Activated naive CD4-positive, alpha-beta T cell treated with Interleukin-2 at 50 U/mL for 16 hours (primary cell): ENCODE measurements at places on chromosomes 13 and 19.

DNA sequence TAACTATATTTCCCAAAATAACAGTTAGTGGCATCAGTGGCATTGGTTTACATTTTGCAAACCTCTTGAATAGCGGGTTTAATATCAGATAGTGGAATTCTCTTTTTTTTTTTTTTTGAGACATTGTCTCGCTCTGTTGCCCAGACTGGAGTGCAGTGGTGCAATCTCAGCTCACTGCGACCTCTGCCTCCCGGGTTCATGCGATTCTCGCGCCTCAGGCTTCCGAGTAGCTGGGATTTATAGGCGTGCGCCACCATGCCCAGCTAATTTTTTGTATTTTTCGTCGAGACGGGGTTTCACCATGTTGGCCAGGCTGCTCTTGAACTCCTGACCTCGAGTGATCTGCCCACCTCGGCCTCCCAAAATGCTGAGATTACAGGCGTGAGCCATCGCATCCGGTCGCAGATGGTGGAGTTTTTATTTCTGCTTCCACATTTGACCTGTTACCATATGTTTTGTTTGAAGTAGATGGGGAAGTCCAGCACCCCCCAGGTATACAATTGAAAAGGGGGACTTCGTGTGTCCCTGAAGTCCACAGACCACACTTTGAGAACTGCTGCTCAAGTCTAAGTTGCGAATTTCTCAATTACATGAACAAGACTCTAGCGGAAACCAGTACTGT, 40.5 kb upstream of the XPO4 start:
- DNase-seq, result no peak

GRCh38 chr13:84649853-84650252, 767.6 kb upstream of the SLITRK1 start:
- DNase-seq, result no peak

GRCh38 chr19:10712754-10713153, 5.1 kb upstream of the DNM2 start:
- DNase-seq, result no peak

DNA sequence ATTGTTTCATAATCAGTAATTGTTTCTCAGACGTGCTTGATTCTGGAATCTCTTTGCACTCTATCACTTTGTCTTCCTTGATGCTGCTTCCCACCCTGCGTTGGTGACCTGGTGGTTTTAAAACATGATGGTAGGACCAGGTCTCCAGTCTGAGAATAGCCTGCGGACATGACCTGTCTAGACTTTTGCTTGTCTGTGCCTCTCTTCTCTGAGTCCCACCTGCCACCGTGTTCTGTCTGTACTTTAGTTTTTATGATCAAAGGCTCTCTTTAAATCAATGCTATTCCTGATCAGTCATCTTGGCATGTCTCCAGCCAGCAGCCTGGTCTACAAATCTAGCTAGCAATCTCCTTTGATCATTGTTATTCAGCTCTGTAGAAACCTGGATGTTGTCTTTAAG, 933.9 kb downstream of the DIAPH3 start:
- DNase-seq, result no peak

GRCh38 chr13:39522329-39522728, 80.7 kb downstream of the LHFPL6 start:
- no peak for DNase-seq
